ENCODE measurements at places on chromosomes 16 and 17.
A peak's percentile ranks its signal among the peaks of the same experiment; 100 is the strongest.

DNA sequence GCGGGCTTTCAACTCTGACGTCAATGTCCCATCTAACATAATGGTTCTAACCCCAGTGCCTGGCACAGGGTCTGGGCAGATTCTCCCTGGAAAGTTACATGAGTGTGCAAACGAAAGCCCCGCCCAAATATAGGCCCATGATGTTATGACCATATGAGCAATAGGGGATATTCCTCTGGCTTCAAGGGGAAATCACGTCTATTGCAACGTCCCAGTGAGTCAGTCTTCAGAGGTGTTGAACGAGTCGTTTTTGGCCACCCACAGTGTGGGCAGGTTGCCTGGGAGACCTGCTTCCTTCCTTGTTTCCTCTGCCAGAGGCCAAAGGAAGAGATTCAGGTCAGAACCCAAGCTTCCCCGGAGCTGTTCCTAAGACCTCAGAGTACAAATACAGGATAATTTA is 30.3 kb downstream of the PIK3R5 start:
- DNase-seq = no peak

DNA sequence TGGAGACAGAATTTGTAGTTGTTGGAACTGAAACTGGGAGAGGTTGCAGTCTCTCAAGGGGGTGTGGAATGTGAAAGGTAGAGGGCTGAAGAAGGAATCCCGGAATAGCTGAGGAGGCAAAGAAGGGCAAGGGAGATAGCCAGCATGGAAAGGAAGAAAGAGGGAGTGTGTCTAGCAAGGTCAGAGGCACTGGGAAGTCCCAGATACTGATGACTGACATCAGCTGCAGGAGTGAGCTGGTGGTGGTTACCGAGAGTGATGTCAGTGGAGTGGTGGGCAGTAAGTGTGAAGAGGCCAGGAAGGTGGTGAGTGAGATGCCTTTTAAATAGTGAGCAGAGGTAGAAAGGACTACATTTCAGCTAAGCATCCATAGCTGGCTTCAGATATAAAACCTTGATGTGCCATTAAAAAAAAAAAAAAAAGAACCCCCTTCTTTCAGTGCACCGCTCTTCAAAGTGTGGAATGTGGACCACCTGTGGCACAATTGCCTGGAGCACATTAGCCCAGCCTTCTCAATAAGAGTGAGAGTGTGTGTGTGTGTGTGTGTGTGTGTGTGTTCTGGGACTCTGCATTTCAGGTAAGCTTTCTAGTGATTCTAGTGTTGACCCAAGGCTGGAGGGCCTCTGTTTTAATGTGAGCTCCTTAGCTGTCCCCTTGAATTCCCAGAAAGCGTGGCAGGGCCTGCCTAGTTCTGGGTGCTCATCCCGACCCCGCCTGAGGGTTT is 8.5 kb downstream of the PRMT7 start:
- no peak for DNase-seq

- DNase-seq = peak; percentile 53
Measured at GRCh38 chr17:58112970-58113631, 29.9 kb downstream of the DYNLL2 start.

GRCh38 chr16:30786936-30787612 is at the start of gene ZNF629:
ZNF629 (minus strand) TSS chr16:30787205; CDS start chr16:30784482, 2,723 bp downstream.
- peak; percentile 72 for DNase-seq

DNA sequence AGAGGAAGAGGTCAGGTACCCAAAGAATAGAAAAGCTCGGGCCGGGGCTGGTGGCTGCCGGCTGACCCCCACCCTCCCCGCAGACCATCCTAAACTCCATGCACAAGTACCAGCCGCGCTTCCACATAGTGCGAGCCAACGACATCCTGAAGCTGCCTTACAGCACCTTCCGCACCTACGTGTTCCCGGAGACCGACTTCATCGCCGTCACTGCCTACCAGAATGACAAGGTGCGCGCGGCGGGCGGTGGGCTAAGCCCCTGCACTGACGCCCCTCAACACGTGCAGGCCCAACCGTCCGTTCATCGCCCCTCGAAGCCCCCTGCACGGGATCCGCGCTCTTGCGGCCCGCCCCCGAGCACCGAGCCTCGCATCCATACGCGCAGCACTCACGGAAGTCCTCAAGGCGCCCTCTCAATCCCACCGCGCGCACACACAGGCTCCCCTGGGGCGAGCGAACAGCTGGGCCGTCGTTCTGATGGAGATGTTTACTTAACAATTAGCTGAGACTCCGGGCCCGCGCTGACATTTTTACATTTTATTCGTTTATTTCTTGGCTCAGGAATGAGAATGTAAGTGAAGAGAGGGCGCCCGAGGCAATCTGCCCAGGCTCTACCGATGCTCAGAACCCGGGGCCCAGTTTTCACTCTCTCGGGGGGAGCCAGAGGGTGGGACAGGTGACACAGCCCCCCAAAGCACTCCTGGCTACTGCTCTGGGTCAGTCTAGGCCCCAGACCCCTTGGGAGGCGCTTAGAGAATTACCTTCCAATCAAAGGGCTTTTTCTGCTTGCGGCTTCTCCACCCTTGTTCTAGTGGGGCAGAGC is 3.5 kb downstream of the TBX2 start:
- no peak for DNase-seq
